ENCODE measurements at places on chromosomes 1 and 21.

DNA sequence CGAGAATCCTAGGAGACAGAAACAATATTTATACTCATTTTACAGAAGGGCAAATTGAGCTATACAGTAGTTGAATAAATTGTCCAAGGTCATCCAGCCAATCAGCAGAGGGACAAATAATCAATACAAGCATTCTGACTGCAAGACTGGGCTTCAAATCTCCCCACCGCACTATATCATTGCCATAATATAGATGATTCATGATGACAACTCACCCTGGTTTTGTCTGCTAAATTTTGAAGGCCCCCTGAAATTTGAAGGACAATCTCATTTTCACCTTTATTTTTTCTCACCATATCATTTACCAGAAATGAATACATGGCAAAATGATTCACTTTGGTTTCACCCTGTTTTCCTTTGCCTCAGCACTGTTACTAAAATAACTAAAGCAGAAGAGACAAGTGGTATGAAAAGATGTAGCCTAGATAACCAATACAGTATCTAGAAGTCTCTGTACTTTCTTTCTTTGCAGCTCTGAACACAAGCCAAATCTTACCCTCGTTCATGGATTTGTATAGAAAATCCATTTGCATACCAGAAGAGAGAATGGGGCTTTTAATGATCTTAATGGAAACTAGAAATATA, 292.5 kb downstream of the TTLL7 start:
- DNase-seq: no peak

- no peak for DNase-seq
Measured at GRCh38 chr1:115356356-115356755, 18.3 kb upstream of the NGF start.

DNA sequence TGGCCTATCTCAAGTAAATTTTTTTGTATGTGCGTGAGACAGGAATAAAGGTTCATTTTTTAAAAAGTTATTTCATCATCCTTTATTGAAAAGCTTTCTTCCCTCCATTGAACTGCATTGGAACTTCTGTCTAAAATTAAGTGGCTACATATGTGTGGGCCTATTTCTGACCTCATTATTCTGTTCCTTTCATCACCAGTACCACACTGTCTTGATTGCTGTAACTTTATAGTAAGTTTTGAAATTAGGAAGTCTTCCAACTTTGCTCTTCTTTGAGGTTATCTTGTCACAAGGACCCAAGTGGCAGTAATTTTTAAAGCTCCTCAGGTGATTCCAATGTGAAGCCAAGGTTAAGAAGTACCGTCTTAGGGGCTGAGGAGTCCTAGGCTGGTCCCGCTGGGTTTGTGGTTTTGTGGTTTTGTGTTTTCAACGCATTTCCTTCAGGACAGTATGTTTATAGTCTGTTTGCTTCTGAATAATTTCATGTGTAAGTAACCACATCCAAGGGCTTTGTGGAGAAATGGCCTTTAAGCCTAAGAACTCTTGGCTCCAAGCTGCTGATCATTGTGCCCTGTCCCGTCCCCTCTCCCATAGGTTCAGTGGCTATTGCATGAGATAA, 12.4 kb upstream of the SCAF4 start:
- DNase-seq: no peak

DNA sequence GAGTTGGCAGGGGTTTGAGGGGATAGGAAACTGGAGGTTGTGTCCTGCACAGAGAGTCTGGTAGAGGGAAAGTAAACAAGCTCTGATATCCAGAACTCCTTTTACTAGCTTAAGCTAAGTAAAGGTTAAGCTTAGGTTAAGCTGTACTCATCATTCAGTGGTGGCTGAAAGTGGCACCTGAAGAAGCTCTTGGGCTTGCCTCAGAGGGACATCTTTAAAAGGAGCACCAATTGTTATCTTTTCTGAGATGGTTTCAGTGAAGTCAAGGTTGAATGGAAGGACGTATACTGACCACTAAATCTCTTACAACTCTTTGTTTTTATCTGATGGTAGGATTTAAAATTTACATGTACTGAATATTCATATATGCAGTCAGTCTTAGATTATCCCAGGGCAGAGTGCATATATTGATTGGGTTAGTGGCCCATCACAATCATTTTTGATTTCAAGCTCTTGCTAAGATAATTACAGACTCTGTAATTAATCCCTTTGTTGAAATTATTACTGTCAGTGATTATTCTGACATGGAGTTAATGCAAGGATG, 43.3 kb downstream of the S1PR1 start:
- DNase-seq: no peak

DNA sequence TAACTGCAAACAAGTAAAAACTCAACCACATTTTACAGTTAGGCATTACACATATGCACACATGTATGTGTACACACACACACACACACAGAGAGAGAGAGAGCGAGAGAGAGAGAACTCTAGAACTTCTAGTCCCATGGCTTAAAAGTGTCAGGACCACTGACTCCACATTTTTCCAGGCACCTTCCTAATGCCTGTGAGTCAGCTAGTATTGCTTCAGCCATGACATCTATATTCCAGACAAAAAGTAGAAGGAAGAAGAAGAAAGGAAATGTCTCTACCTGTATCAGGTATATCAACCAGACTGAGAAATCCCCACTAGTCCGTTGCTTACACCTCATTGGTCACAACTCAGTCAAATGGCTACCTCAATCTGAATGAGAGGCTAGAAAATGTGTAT, 31.9 kb upstream of the TACSTD2 start:
- no peak for DNase-seq

GRCh38 chr1:185108321-185108720, 48.4 kb downstream of the TRMT1L start:
- DNase-seq: no peak

DNA sequence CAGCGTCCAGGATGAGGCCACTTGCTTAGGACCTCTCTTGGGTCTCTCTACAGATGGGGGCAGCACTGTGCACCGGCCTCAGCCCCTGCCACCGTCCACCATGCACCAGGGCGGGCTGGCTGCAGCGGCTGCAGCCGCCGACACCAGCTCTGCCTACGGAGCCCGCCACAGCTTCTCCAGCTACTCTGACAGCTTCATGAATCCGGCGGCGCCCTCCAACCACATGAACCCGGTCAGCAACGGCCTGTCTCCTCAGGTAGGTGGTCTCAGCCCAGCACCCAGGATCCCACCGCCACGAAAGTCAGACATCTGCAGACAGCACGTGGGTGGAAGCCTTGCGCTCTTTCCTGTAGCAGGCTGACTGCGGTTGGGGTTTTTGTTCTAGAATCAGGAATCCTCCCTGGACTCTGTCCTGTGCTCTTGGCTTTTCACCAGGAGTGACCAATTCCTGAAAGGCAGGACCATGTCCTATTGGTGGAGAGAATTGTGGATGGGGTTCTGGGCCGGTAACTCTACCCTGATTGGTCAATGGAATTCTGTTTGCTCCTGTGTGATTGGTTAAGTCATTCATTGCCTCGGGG, 72.5 kb downstream of the PAX7 start:
- DNase-seq: no peak

- DNase-seq: no peak
Measured at GRCh38 chr21:42195378-42196031, 23.4 kb upstream of the ABCG1 start.

DNA sequence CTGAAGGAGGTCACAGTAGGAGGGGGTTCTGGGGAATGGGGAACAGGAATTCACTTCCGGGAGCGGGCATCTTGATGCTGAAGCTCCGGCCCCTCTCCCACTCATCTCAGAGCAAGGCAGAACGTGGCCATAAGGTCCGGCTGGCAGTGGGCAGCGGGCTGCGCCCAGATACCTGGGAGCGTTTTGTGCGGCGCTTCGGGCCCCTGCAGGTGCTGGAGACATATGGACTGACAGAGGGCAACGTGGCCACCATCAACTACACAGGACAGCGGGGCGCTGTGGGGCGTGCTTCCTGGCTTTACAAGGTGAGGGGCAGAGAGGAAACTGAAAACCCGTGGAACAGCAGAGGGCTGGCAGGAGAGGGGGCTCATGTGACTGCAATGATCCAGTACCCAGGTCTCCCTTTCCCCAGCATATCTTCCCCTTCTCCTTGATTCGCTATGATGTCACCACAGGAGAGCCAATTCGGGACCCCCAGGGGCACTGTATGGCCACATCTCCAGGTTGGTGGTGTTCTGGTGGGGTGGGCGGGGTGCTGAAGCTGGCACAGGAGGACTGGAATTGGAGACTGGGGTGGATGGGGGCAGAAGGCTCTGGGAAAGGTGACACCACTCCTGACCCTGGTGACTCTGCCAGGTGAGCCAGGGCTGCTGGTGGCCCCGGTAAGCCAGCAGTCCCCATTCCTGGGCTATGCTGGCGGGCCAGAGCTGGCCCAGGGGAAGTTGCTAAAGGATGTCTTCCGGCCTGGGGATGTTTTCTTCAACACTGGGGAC, 3.0 kb downstream of the SLC27A3 start:
- DNase-seq: no peak

- no peak for DNase-seq
Measured at GRCh38 chr1:181972256-181972655, 89.3 kb downstream of the ZNF648 start.

- DNase-seq: no peak
Measured at GRCh38 chr21:25416669-25417068, 190.6 kb downstream of the MRPL39 start.

DNA sequence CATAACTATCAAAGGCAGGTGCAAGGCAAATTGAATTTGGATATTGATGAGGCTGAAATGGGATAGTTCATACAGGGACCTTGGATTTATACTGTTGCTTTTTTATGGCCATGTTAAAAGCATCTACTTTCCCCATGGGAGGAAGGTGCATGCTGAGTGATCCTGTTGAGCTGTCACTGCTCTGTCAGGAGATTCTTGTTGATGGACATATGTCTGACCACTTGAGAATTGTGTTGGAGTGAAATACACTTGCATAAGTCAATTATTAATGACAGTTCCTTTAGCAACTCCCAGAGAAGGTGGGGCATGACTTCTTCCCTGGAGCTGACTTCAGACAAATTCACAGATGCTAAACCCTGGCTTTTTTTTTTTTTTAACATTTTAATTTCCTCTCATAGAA, 58.4 kb upstream of the DYNLT5 start:
- no peak for DNase-seq

DNA sequence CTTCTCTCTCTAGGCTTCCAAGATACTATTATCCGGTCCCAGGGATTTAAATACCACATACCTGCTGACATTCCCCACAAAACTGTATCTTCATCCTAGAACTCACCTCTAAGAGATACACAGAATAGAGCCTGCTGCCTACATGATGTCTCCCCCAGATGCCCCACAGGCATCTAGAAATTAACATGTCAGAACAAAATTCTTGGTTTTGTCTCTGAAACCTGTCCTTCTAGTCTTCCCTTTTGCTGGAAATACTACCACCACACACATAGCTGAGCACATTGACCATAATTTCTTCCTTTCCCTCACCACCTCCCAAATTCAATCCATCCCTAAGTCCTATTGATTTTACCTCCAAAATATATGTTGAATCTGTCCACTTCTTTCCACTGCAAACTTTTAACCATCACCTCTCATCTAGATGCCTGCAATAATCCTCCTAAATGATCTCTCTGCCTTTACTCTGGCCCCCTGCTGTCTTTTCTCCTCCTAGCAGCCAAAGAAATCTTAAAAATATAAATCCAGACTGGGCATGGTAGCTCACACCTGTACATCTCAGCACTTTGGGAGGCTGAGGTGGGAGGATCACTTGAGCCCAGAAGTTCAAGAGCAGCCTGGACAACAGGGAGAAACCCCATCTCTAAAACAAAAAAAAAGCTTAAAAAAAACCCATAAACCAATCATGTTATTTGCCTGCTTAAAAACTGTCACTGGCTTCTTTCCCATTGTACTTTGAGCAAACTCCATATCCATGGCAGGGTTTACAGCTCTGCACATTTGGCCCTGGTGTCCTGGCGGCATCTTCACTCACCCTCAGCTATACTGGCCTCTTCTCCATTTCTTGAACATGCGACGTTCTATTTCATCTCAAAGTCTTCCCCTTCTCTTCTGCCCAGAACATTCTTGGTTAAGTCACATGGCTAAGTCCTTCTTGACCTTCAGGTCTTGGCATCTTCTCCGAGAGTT, 6.2 kb upstream of the FAM76A start:
- DNase-seq: peak; percentile 5

DNA sequence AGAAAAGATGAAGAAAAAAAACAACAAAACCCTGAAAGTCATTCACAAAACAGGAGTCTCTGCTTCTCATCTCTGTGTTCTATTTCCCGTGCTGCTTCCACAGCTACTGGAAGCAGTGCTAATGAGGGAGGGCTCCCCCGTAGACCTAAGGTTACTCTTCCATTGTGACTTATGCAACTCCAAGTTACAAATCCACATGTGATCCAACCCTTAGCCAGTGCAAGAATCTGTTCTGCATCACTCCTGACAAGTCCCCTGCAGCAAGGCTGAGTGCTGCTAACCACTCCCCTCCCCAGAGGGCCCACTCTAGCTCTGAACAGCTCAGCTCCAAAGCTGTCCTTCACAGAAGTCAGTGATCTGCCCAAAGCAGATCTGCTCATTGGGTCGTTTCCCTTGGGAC, 10.3 kb downstream of the DNALI1 start:
- DNase-seq: no peak

DNA sequence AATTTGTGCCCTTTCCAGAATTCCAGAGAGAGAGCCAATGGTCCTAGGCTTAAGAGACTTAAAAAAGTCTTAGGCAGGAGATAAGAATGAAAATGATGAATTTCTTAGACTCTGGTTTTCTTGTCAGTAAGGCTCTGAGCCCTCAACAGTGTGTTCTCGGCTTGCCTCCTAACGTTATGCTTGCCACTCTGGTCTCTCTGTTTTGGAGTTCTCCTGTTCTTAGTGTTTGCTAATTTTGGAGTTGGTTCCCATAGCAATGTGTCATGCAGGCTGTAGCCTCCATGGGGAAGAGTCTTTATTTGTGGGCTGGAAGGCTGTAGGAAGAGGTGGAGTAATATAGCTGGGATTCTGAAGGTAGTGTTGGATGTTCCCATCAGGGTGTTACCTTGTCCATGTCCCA, 19.9 kb downstream of the TBX19 start:
- DNase-seq: no peak

- no peak for DNase-seq
Measured at GRCh38 chr1:206883160-206883559, 14.1 kb upstream of the IL24 start.

- no peak for DNase-seq
Measured at GRCh38 chr1:170676628-170677027, 12.7 kb downstream of the PRRX1 start.

DNA sequence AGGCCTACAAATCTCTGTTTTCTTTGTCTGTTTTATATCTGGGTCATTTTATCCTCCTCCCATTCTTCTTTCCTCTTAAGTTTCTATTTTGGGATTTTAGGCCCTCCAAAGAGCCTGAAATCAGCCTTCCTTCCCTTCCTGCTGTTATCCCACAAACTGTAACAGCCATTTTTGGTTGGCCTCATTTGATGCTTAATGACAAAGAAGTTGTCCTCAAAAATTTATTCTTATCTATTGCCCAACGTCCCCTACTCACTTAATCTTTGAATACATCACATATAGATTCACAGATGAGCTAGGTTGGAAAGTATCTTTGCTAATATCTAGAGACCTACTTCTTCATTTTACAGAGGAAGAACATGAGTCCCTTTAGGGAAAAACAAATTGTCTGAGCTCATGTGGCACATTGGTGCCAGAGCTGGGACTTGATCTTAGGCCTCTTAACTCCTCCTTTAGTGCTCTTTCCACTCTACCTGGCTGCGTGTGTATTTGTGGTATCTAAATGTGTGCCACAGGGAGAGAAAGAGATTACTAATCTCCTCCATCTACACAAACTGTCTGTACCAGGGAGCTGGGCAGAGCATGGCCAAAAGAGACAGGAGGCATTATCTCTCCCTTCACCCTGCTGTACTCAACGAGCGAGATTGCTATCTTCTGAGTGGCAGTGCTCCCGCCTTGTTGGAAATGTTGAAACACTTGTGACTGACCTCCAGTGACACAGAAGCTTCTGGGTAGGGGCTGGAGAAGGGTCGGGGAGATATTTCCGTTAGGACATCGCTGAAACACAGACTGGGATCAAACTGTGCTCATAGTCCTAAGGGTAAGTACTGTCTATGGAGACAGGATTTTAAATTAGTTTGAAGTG, 30.1 kb downstream of the RHEX start:
- no peak for DNase-seq
